Upper lobe of right lung (tissue), 1 donor: ENCODE measurements at places on chromosomes 3 and 15. TPM values are rescaled to one million over a fixed set of nuclear protein-coding genes. Genes with fewer than 3 reads are reported as not detected.
A peak's percentile ranks its signal among the peaks of the same experiment; 100 is the strongest.

DNA sequence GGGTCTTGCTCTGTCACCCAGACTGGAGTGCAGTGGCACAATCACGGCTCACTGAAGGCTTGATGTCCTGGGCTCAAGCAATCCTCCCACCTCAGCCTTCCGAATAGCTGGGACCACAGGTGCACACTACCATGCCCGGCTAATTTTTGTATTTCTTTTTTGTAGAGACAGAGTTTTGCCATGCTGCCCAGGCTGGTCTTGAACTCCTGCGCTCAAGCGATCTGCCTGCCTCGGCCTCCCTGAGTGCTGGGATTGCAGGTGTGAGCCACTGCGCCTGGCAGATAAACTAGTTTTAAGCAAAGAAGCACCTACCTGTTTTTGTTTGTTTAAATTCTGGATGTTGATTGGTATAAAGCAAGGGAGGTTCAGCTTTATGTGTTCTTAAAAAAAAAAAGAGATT, 170.6 kb upstream of the GOLIM4 start:
- no peak overlapping the region for H3K4me3 ChIP-seq
- H3K27ac ChIP-seq = no peak overlapping the region
- no peaks in the 10 kb centered on the region for H3K4me1 ChIP-seq
- no peaks in the 10 kb centered on the region for H3K27me3 ChIP-seq

DNA sequence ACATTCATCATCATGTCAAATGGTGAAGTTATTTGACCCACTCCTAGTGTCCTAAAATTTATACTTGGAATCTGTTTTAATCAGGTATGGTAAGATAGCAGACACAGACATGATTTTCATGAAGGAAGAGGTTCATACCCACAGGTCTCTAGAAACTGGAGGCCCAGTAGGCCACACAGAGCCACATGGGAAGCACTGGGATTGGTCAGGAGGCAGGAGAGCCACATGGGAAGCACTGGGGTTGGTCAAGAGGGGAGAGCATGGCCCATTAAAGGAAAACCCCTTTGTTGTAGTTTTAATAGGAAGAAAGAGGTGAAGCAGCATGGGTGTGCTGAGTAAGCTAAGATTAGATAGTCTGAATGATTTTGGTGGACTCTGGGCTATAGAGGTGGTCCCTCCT, 356.9 kb downstream of the MFSD1 start:
- no peak overlapping the region for H3K27ac ChIP-seq
- no peak for DNase-seq
- no peak overlapping the region for H3K4me3 ChIP-seq
- H3K36me3 ChIP-seq = no peaks in the 10 kb centered on the region
- H3K27me3 ChIP-seq = no peaks in the 10 kb centered on the region

- peaks cover 10% of the 10 kb centered on the region for H3K27me3 ChIP-seq
- no peaks in the 10 kb centered on the region for H3K36me3 ChIP-seq
- H3K27ac ChIP-seq = no peak overlapping the region
- no peak overlapping the region for H3K4me3 ChIP-seq
- H3K4me1 ChIP-seq = peaks cover 7% of the 10 kb centered on the region
Observed at GRCh38 chr15:81410318-81410753, 36.3 kb upstream of the TMC3 start.

DNA sequence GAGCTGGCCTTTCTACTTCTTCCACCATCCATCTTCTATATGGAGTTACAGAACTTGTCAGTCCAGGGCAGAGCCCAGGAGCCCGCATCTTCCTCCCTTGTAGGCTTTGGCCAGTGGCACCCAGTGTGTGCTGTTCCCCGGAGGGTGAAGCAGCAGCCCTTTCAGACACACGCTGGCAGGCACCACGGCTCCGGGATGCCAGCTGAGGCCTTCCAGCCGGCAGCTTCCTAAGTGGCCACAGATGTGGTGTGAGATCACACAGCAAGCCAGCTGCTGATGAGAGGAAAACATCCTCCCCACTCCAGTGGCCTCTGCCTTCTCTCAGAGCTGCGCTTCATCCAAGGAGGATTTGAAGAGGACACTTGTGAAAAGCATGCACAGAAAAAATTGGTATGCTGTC, 24.1 kb downstream of the CRABP1 start:
- H3K4me1 ChIP-seq = peaks cover 5% of the 10 kb centered on the region
- H3K27me3 ChIP-seq = peaks cover 3% of the 10 kb centered on the region
- no peak overlapping the region for H3K4me3 ChIP-seq
- no peaks in the 10 kb centered on the region for H3K36me3 ChIP-seq
- DNase-seq = no peak
- no peak overlapping the region for H3K27ac ChIP-seq

DNA sequence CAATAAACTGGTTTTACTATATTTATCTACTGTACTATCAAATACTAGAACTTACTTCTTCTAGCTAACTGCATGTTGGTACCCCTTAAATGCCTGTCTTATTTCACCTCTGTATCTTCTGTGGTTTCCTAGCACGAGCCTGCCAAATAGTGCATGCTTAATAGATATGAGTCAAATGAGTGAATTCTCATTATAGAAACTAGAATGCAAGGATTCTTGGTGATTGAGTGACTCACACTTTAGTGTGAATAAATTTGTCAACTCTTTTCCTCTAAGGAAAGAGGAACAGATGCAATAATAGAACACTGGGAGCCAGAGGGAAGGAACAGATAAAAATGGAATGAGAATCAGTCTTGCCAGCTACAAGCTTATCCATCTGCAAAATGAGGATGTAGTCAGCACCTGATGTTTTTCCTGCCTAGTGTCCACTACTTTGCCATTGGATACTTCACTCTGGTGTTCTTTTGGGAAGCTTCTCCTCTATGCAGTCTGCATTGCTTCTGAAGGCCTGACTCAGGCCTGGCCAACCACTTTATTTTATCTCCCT, 189.1 kb upstream of the CADPS start:
- H3K4me1 ChIP-seq = no peaks in the 10 kb centered on the region
- no peak for DNase-seq
- H3K27me3 ChIP-seq = no peaks in the 10 kb centered on the region
- no peak overlapping the region for H3K27ac ChIP-seq
- no peak overlapping the region for H3K4me3 ChIP-seq
- H3K36me3 ChIP-seq = no peaks in the 10 kb centered on the region

GRCh38 chr3:46667657-46668056, 25.8 kb downstream of the ALS2CL start:
- DNase-seq = peak; percentile 57
- H3K36me3 ChIP-seq = no peaks in the 10 kb centered on the region
- no peak overlapping the region for H3K27ac ChIP-seq
- H3K4me3 ChIP-seq = no peak overlapping the region

DNA sequence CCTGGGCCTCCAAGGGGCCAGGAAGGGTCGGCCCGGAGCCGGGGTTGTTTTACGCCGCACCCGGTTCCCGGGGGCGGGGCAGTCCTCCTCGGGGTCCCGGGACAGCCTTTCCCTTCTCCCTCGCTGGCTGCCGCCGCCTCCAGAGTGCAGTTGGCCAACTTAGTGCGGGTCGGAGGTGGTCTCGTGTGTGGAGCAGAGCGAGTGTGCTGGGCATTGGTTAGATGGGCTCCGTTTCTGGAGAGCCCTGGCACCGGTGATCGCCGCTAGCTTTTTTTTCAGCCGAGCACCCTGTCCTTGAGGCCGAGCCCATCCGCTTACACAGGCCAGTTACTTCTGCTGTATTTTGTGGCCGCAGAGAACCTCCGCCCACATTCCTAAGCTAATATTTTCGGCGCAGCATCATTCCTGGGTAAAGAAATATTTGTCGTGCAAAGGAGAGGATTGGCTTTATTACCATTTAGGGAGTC, 585 bp downstream of the KIF23 start:
- peak overlapping the region; percentile 80 for H3K4me3 ChIP-seq
- DNase-seq = no peak
- no peaks in the 10 kb centered on the region for H3K27me3 ChIP-seq
- H3K27ac ChIP-seq = peak overlapping the region; percentile 9

DNA sequence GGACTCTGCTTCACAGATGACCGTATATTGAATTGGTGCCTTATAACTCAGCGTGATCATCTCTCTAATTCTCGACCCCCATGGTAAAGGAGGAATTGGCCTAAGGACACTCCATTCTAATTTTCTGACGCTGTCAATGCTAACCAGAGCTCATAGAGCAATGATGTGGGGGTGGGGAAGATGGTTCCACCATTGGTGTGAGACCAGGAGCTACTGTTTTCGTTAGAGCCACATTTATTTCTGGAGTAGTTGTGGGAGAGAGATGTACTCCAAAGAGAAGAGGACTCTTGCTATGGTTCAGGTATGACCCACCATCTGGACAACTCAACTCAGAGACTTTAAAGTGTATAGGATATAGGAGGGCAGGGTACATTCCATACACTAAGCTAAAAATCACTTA, 16.3 kb downstream of the ZBTB38 start:
- DNase-seq = no peak
- H3K27ac ChIP-seq = peak overlapping the region; percentile 18
- H3K4me3 ChIP-seq = no peak overlapping the region
- H3K4me1 ChIP-seq = peaks cover 12% of the 10 kb centered on the region

GRCh38 chr3:5002174-5002870, 23.1 kb downstream of the BHLHE40 start:
- H3K27ac ChIP-seq = no peak overlapping the region
- no peak for DNase-seq
- H3K4me3 ChIP-seq = no peak overlapping the region
- H3K27me3 ChIP-seq = no peaks in the 10 kb centered on the region

- H3K27me3 ChIP-seq = no peaks in the 10 kb centered on the region
- H3K36me3 ChIP-seq = no peaks in the 10 kb centered on the region
- no peaks in the 10 kb centered on the region for H3K4me1 ChIP-seq
- H3K27ac ChIP-seq = no peak overlapping the region
Observed at GRCh38 chr3:140540262-140540661, 137.6 kb upstream of the TRIM42 start.

- H3K27ac ChIP-seq = no peak overlapping the region
- H3K4me3 ChIP-seq = no peak overlapping the region
Observed at GRCh38 chr3:182451871-182452270, 341.4 kb upstream of the ATP11B start.

DNA sequence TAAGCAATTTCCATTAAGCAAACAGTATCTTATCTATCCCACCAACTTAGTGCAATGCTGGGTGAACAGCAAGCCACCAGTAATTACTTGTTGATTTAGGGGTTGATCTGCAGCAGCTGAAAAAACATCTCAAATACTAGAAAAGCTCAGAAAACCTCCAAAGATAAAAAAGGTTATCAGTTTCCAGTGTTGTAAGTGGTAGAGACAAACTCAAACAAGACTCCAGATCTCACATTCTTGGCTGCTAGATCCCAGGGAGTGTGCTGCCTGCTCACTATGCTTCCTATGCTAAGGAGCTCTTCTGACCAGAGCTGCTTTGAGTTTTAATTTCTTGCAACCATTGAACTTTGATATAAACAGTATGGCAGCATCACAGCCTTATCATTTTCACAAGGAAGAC, 11.3 kb downstream of the B3GALNT1 start:
- H3K27ac ChIP-seq = no peak overlapping the region
- no peak for DNase-seq
- H3K4me1 ChIP-seq = no peaks in the 10 kb centered on the region
- H3K27me3 ChIP-seq = no peaks in the 10 kb centered on the region
- no peaks in the 10 kb centered on the region for H3K36me3 ChIP-seq

GRCh38 chr3:165555785-165556184, 281.4 kb downstream of the BCHE start:
- H3K4me3 ChIP-seq = no peak overlapping the region
- H3K4me1 ChIP-seq = no peaks in the 10 kb centered on the region
- no peaks in the 10 kb centered on the region for H3K27me3 ChIP-seq
- no peak overlapping the region for H3K27ac ChIP-seq

GRCh38 chr15:75782926-75783325, 60.3 kb upstream of the UBE2Q2 start:
- H3K4me1 ChIP-seq = no peaks in the 10 kb centered on the region
- no peak overlapping the region for H3K27ac ChIP-seq
- H3K27me3 ChIP-seq = no peaks in the 10 kb centered on the region
- no peak overlapping the region for H3K4me3 ChIP-seq
- DNase-seq = no peak

GRCh38 chr3:153976891-153977554, 144.2 kb upstream of the ARHGEF26 start:
- no peaks in the 10 kb centered on the region for H3K27me3 ChIP-seq
- no peak overlapping the region for H3K27ac ChIP-seq
- H3K4me1 ChIP-seq = no peaks in the 10 kb centered on the region
- no peak for DNase-seq

ARHGEF3 gene
- 37.5 TPM for total RNA-seq

PLA2G4E gene
- 1.5 TPM for total RNA-seq

SH2D7 gene
- not detected for total RNA-seq

LYZL4 gene
- not detected for total RNA-seq

ZNF774 gene
- 3.6 TPM for total RNA-seq

CCDC174 gene
- total RNA-seq = 22.1 TPM

COPS2 gene
- 57.2 TPM for total RNA-seq
